GM03348 (cell line): ENCODE measurements at places on chromosomes 11 and 22.
A peak's percentile ranks its signal among the peaks of the same experiment; 100 is the strongest.

GRCh38 chr22:47165338-47166032 is 403.0 kb downstream of the TBC1D22A start:
- no peak for DNase-seq

GRCh38 chr22:42990131-42990838 is 24.7 kb downstream of the PACSIN2 start:
- peak; percentile 87 for DNase-seq

- no peak for DNase-seq
Observed at GRCh38 chr11:68941324-68942094, 37.8 kb downstream of the IGHMBP2 start.

DNA sequence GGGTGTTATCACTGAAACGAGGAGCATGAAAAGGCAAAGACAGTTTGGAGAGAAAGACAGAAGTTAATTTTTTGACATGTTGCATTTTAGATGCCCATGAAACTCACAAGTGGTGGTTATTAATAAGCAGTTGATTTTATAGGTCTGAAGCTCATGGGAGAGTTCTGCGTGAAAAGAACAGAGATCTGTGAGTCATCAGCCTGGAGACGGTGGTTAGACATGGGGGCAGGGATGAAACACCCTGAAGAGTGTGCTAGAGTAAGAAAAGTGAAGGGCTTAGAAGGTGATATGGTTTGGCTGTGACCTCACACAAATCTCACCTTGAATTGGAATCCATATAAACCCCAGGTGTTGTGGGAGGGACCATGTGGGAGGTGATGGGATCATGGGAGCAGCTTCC is 289.1 kb upstream of the ISX start:
- DNase-seq: no peak

GRCh38 chr22:41825376-41825775 is 7.5 kb upstream of the SREBF2 start:
- DNase-seq: peak; percentile 60

DNA sequence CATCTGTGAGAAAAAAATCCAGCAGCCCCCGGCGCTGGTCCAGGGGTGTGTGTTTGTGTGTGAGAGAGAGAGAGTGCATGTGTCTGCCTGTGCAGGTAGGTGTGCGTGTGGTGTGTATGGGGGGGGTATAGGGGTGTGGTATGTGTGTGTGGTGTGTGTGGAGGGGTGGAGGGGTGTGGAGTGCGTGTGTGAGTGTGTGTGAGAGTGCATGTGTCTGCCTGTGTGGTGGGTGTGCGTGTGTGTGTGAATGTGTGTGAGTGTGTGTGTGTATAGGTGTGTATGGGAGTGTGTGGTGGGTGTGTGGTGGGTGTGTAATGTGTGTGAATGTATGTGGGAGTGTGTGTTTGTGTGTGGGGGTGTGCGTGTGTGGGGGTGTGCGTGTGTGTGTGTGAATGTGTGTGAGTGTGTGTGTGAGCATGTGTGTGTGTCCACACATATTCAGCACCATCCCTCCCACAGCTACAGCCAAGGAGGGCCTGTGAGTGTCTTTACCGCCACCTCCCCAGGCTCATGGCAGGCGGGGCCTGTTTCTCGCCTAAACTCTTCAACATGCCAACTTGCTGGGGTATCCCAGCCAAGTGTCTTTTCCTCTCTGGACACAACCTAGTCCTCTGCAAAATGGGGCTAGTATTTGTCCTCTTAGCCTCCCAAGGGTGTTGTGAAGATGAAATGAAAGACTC is 11.9 kb downstream of the LMO1 start:
- DNase-seq: no peak

- DNase-seq: no peak
Observed at GRCh38 chr11:47854667-47855066, 6.5 kb upstream of the NUP160 start.

- DNase-seq: no peak
Observed at GRCh38 chr11:10478066-10478465, 23.0 kb downstream of the AMPD3 start.

GRCh38 chr11:23749762-23750430 is 747.0 kb upstream of the LUZP2 start:
- DNase-seq: peak; percentile 18

DNA sequence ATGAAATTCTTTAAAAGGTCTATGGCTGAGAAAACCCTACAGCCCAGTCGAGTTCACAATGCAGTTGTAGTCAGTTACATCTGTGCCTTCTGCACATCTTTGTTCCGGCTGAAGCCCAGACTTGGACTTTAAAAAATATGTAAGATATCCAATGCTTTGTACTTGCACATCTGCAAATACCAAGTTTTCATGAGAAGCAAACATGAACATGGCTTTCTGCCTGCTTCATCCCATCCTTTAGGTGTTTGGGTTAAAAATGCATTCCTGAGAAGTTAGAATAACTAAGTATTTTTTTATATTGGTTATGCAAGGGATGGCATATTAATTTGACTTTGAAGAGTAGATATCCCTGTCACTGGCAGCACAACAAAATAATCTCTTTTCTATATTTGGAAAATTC is 528.4 kb downstream of the METTL15 start:
- peak; percentile 16 for DNase-seq

DNA sequence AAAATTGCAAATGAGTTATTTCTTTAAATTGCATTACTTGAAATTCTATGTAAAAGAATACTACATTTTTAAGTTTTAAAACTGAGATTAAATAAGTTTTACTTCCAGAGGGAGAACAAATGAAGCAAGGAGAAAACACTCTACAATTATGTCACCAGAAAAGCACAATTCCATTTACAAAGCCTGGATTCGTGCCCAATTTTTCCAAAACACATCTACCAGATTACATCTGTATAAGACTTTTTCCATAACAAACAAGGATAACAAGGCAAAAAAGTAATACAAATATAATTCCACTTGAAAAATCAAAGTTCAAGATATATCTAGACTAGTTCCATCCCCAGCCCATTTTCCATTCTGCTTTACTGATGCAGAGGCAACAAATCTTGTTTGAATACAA is 40.5 kb downstream of the MTMR2 start:
- DNase-seq: no peak

GRCh38 chr11:109582470-109582869 is 160.5 kb downstream of the C11orf87 start:
- no peak for DNase-seq

- no peak for DNase-seq
Observed at GRCh38 chr11:112248201-112248600, 12.5 kb downstream of the PLET1 start.

- DNase-seq: no peak
Observed at GRCh38 chr11:6307876-6308275, 12.4 kb downstream of the CAVIN3 start.

- DNase-seq: no peak
Observed at GRCh38 chr11:63621071-63621470, 6.8 kb upstream of the PLAAT3 start.

DNA sequence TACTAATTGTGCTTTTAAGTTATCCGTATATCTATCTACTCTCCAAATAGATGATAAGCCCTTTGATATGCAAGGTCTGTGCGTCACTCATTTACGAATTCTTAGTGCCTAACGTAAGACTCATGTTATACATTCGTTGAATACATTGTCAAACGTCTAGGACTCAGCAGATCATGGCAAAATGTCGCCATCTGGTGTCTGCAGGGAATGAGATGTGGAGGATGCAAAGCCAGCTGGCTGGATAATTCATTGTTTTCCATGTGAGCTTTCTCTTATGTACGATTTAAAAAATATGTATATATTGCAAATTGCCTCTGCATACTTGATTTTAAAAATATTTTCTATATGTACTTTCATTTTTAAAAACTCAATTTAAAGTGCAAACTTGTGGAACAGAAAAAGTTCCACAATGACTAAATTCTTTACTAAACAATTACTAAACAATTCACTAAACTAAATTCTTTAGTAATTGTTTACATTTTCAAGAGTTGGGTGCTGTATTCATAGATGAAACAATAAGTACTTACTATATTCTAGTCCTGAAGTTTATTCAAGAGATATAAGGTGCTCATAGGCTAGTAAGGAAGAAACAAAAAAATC is 33.8 kb downstream of the ZNF202 start:
- peak; percentile 75 for DNase-seq

- DNase-seq: no peak
Observed at GRCh38 chr22:29002603-29003002, 59.0 kb downstream of the C22orf31 start.

- DNase-seq: no peak
Observed at GRCh38 chr11:20041499-20041898, 118.8 kb downstream of the DBX1 start.

DNA sequence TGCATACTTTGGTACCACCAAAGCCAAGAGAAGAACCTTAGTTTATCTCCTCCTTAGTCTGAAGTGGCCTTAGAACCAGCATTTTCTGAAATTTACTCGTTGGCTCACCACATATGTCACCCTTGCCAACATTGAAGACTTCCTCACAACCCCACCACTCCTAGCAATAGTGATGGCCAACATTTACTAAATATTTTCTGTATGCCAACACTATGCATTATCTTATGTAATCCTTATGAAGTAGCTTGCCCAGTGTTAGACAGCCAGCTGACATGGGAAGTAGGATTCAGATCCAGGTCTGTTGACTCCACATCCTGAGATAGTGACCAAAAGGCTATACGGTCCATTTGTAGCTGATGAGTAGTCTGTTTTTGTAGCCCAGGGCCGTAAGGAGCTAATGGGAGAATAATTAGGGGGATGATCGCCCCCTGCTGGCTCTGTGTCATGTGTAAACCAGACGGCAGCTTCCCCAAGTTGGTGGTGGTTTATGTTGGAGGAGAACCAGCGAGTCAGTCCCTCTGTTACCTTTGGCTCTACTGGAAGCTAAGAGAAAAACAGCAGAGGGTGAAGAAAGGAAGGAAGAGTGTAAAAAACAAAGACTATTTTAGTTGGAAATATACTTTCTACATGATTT is 120.5 kb upstream of the RASSF10 start:
- peak; percentile 82 for DNase-seq

DNA sequence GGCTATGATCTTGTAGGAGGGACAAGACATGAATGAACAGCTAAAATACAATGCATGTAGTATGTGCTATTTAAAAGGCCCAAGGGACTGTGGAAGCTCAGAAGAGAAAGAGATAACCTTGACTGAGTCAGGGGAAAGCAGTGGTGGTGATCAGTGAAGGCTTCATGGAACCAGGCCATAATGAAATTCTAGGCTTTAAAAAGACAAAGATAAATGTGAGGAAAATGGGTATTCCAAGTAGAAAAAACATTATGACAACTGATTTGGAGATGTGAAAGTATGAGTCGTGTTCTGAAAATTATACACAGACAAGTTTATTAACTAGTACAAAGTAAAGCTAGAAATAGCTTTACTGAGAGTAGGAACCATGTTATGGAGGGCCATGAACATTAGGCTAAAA is 189.8 kb downstream of the SOX6 start:
- DNase-seq: no peak

- no peak for DNase-seq
Observed at GRCh38 chr11:116831790-116832349, 2.2 kb downstream of the APOC3 start.

DNA sequence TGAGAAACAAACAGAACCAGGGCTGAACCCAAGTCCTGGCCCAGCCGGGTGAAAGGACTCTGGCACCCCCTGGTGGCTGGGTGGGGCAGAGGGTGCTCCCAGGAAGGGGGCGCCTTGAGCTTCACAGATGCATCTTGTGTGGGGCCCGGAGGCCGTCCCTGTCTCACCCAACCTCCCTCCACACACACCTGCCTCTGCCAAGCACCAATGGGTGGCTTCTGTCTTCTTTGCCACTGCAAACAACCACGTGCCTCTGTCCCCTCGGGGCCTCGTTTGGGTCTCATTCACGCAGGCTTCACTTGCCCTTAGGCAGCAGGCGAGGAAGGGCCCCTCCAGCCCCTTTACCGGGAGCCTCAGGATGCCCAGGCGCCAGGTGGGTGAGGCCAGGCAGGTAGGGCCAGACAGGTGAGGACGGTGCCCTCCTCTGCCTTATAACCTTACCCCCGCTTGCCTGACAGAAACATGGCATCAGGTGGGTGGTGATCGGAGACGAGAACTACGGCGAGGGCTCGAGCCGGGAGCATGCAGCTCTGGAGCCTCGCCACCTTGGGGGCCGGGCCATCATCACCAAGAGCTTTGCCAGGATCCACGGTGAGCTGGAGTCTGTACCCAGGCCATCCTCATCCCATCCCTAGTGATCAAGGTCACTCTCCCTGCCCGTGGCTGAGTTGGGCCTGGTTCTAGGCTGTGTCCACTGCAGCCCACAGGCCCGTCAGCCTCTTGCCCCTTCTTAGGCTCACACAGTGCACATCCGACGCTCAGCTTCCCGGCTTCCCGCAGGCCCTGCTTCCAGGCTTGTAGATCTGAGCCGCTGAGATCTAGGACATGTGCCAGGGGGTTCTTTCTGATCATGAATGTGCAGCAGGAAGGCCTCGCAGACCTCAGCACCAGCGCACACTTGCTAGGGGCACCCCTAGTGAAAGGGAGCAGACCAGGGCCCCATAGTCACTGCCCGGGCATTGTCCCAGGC is 17.2 kb downstream of the POLR3H start:
- DNase-seq: peak; percentile 88

DNA sequence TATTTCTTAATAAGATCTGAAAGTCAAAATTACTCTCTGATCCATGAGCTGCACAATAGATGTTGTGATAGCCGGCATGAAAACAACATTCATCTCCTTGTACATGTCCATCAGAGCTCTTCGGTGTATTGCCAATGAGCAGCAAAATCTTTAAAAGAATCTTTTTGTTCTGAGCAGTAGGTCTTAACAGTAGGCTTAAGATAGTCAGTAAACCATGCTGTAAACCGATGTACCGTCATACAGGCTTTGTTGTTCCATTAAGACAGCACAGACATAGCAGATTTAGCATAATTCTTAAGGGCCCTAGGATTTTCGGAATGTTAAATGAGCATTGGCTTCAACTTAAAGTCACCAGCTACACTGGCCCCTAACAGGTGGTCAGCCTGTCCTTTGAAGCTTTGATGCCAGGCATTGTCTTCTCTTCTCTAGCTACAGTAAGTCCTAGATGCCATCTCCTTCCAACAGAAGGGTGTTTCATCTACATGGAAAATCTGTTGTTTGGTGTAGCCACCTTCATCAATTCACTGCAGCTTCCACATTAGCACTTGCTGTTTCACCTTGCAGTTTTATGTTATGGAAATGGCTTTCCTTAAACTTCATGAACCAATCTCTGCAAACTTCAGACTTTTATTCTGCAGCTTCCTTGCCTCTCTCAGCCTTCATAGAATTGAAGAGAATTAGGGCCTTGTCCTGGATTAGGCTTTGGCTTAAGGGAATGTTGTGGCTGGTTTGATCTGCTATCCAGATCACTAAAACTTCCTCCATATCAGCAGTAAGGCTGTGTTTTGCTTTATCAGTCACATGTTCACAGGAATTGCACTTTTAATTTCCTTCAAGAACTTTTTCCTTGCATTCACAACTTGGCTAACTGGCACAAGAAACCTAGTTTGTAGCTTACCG is 28.4 kb downstream of the RRP8 start:
- no peak for DNase-seq

DNA sequence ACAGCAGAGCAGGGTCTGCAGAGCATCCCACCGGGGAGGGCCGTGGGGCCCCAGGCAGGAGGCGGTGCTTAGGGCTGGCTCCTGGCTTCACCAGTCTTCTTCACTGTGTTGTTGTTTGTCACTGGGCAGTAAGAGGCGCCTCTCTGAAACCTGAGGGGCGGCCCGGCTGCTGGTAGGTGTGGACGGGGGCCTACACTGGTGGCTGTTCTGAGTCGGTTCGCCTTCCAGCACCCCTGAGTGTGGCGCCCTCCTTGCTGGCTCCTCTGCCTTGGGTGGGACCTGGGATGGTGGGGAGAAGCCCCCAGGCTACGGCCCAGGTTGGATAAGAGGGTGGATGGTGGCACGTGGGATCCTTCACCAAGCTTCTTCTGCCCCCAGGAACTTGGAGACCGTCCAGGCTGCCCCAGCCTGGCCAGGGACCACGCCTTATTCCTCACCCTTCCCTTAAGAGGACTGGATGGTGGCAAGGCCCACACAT is 10.4 kb upstream of the GRAMD4 start:
- DNase-seq: no peak

GRCh38 chr11:11122749-11123148 is 230.3 kb downstream of the CSNK2A3 start:
- no peak for DNase-seq
